ENCODE measurements at places on chromosomes 16 and 17.

GRCh38 chr16:49213594-49213993 lies 68.0 kb downstream of the CBLN1 start:
- DNase-seq = no peak

DNA sequence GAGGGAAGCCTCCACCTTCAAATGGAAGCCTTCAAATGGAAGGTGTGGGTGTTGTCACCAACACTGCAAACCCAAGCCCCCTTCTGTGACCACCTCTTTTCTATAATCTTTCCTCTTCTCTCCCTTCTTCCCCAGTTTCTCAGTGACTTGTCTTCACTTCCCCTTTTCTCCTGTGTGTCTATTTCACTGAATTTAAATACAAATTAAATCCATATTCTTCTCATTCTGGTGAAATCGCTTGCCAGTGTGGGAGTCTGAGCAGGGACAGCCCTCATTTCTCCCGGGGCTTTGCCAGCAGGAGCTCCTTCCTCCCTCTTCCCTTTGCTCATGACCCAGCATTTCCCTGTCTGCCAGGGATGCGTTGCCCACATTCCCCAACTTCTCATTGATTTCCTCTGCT lies 6.4 kb upstream of the ITGAX start:
- no peak for DNase-seq

GRCh38 chr17:77440560-77440981 lies 299.8 kb downstream of the SEC14L1 start:
- DNase-seq = no peak

- no peak for DNase-seq
These were observed 8.6 kb upstream of the PGS1 start for GRCh38 chr17:78369791-78370381.

All from stimulated activated CD8-positive, alpha-beta memory T cell treated with anti-CD3 and anti-CD28 coated beads, Interleukin-15, amount 100 ng/mL, for 4 hours (primary cell).